ENCODE measurements at places on chromosomes 4 and X. TPM values are rescaled to one million over a fixed set of nuclear protein-coding genes. Genes with fewer than 3 reads are reported as not detected.

GRCh38 chr4:48031802-48032525 lies 15.4 kb downstream of the NIPAL1 start:
- no peak overlapping the region for H3K4me3 ChIP-seq
- peaks cover 52% of the 10 kb centered on the region for H3K4me1 ChIP-seq
- H3K27me3 ChIP-seq = no peaks in the 10 kb centered on the region
- no peak for DNase-seq
- no peak overlapping the region for H3K27ac ChIP-seq
- no peaks in the 10 kb centered on the region for H3K36me3 ChIP-seq

- no peak overlapping the region for H3K4me3 ChIP-seq
- no peaks in the 10 kb centered on the region for H3K27me3 ChIP-seq
- DNase-seq = no peak
- H3K27ac ChIP-seq = no peak overlapping the region
These were observed 573.6 kb downstream of the INPP4B start for GRCh38 chr4:142272452-142272851.

GRCh38 chr4:183760326-183760725 lies 101.2 kb downstream of the TRAPPC11 start:
- H3K4me3 ChIP-seq = no peak overlapping the region
- H3K27ac ChIP-seq = no peak overlapping the region
- no peaks in the 10 kb centered on the region for H3K36me3 ChIP-seq
- H3K4me1 ChIP-seq = no peaks in the 10 kb centered on the region

GRCh38 chrX:74613370-74614092 lies 893 bp downstream of the RLIM start:
- H3K27ac ChIP-seq = peak overlapping the region; percentile 75
- H3K27me3 ChIP-seq = no peaks in the 10 kb centered on the region
- peak overlapping the region; percentile 86 for H3K4me3 ChIP-seq
- H3K4me1 ChIP-seq = peaks cover 15% of the 10 kb centered on the region
- peak; percentile 45 for DNase-seq
- H3K36me3 ChIP-seq = peaks cover 18% of the 10 kb centered on the region

DNA sequence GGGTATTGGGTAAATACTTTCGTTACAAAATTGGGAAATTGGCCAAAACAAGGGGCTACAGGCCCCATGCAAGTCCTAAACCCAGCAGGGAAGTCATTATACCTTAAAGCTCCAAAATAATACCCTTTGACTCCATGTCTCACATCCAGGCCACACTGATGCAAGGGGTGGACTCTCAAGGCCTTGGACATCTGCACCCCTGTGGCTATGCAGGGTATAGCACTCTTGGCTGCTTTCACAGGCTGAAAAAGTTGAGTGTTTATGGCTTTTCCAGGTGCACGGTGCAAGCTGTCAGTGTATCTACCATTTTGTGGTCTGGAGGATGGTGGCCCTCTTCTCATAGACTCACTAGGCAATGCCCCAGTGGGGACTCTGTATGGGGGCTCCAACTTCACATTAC lies 326.5 kb downstream of the TEX13C start:
- peak; percentile 60 for DNase-seq
- peaks cover 27% of the 10 kb centered on the region for H3K4me1 ChIP-seq
- H3K27ac ChIP-seq = no peak overlapping the region
- H3K36me3 ChIP-seq = no peaks in the 10 kb centered on the region
- no peaks in the 10 kb centered on the region for H3K27me3 ChIP-seq

DNA sequence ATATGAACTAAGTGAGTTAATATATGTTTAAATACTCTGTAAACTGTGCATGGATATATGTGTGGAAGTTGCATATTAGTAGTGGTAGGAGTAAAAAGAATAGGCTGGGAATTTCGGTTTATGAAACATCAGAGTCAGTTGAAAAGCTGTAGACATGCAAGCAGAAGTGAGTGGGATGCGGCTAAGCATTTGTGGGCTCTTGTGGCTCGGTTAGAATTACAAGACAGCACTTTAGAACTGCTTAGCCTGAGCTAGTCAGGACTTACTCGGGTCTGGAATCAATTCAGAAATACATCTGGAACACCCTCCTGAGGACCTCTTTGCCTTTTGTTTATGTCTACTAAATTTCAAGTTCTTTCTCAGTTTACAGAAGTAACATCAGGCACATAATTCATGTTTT lies 93.6 kb downstream of the AFF2 start:
- H3K27me3 ChIP-seq = no peaks in the 10 kb centered on the region
- peak overlapping the region; percentile 68 for H3K27ac ChIP-seq
- no peak for DNase-seq
- H3K4me1 ChIP-seq = peaks cover 93% of the 10 kb centered on the region
- H3K4me3 ChIP-seq = no peak overlapping the region

- H3K4me1 ChIP-seq = no peaks in the 10 kb centered on the region
- no peaks in the 10 kb centered on the region for H3K36me3 ChIP-seq
- no peak for DNase-seq
- no peaks in the 10 kb centered on the region for H3K27me3 ChIP-seq
These were observed 40.5 kb downstream of the AGA start for GRCh38 chr4:177401658-177402273.

DNA sequence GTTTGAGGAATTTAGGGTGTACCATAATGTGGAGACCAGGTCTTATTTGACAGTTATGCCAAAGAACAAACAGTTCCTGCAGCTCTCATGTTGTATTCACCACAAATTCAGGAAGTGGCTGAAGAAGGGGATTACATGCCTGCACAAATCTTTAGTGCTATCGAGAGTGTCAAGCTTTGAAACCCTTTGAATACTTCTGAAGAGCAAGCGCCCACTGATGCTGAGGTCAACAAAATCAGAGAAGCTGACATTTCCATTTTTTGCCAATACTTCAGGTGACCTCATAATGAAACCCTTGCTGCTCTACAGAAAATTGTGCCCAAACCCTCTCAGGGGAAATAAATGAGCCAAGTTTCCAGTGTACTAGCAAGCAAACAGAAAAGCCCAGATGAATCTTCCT lies 28.4 kb downstream of the PAK3 start:
- no peaks in the 10 kb centered on the region for H3K36me3 ChIP-seq
- H3K27ac ChIP-seq = no peak overlapping the region
- H3K4me3 ChIP-seq = no peak overlapping the region
- H3K27me3 ChIP-seq = no peaks in the 10 kb centered on the region

- H3K4me3 ChIP-seq = no peak overlapping the region
- no peaks in the 10 kb centered on the region for H3K36me3 ChIP-seq
- H3K27ac ChIP-seq = no peak overlapping the region
- no peak for DNase-seq
These were observed 173.5 kb downstream of the NKX6-1 start for GRCh38 chr4:84325625-84326024.

DNA sequence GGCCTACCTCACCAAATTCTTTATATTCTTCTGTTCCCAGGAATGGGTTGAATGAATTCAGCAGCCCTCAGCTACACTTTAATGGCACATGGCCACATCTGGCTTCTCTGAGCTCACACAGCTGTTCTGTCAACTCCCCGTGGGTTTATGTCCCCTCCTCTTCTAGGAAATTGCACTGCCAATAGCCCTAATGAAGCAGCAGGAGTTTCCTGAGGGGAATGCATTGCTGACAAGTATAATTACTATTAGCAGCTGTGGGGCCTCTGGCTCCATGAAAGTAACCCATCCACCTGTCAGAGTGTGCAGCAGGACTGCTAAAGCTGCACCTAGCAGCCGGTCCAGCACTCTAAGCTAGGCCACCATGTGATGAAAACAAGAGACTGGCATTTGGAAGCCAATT lies 50.3 kb downstream of the FTHL17 start:
- no peak for DNase-seq
- no peaks in the 10 kb centered on the region for H3K36me3 ChIP-seq
- H3K27me3 ChIP-seq = no peaks in the 10 kb centered on the region
- H3K4me3 ChIP-seq = no peak overlapping the region

CYLC1 gene
- not detected for total RNA-seq

P2RY4 gene
- not detected for total RNA-seq

MED12 gene
- 32.7 TPM for total RNA-seq

ZCCHC18 gene
- 0.90 TPM for total RNA-seq

HMX1 gene
- not detected for total RNA-seq

DMD gene
- not detected for total RNA-seq

RRAGB gene
- total RNA-seq = 12.0 TPM

Data from Karpas-422 (cell line).